ENCODE measurements at places on chromosomes 11 and 22.
A peak's percentile ranks its signal among the peaks of the same experiment; 100 is the strongest.

GRCh38 chr11:116231543-116231942, 541.2 kb downstream of the BUD13 start:
- no peak for DNase-seq

DNA sequence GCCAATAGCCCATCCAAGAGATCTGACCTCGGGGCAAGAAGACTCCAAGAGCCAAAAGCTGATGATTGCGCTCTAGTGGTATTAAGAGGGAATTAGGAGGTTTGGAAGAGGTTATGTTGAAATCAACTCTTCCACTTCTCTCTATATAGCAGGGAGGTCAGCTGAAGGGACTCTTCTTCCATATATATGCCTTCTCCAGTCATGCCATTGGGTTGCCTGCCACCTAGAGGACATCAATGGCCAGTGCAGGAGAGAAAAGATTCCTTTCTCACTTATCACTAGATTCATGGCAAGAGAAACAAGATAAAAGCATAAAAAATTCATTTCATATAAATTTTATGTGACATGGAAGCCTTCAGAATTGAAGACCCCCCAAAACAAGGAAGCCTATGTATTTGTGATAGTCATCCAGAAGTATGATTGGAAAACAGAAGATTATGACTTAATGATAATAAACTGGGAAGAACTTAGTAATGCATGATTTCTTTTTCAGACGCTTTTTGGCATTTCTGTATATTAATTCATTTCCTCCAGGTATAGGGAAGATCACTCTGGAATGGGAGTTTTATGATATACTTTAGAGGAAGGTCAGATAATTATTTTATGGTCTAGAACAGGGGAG, 435.1 kb upstream of the DDI1 start:
- peak; percentile 7 for DNase-seq

GRCh38 chr11:8720352-8720751, 37.8 kb downstream of the RPL27A start:
- DNase-seq, result no peak

DNA sequence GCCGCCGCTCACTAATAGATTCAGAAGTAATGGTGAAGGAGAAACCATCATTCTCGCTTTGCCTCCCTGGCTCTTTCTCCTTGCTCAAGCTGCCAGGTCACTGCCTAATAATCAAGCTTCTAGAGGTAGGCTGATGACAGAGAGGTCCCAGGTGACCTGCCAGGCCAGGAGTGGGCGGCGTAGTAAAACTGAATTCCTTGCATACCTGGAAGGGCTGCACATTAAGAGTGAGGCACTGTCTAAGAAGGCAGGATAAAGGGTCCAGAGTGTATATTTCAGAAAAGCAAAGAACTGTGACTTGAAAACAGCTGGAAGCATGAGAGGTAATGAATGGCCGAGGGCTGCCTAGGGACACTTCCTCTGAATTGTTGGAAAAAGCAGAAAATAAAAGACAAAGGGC, 4.1 kb downstream of the SYT13 start:
- DNase-seq, result no peak

- DNase-seq, result no peak
Observed at GRCh38 chr11:102313238-102313940, 3.9 kb upstream of the BIRC3 start.

- DNase-seq, result no peak
Observed at GRCh38 chr11:92838759-92839310, 130.6 kb upstream of the MTNR1B start.

GRCh38 chr11:86118253-86118652, 49.4 kb upstream of the PICALM start:
- no peak for DNase-seq

DNA sequence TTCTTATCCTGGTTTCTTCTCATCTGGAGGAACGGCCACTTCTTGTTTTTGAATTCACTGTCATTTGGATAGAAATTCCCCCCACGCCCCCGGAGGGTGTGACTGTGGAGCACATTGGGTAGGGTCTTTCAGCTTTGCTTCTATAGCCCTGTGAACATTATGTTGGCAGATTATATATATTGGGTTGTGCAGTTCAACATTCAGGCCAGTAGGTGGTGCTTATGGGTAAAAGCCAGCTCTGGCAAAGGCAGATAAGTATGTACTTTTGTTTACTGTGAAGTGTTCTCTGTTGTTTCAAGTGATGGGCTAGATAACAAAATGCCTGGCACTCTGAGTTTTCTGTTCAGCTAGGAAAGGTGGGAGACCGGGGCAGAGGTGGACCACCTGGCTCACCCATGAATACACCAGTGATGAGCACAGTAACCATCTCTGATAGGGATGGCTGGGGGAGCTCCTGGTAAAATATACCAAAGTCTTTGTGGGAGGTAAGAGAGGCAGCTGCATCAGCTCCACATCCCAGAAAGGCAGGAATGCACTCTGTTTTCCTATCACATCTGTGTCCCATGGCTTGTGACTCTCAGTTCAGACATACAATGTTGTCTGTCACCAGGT, 1348.2 kb upstream of the RAG2 start:
- DNase-seq, result no peak

DNA sequence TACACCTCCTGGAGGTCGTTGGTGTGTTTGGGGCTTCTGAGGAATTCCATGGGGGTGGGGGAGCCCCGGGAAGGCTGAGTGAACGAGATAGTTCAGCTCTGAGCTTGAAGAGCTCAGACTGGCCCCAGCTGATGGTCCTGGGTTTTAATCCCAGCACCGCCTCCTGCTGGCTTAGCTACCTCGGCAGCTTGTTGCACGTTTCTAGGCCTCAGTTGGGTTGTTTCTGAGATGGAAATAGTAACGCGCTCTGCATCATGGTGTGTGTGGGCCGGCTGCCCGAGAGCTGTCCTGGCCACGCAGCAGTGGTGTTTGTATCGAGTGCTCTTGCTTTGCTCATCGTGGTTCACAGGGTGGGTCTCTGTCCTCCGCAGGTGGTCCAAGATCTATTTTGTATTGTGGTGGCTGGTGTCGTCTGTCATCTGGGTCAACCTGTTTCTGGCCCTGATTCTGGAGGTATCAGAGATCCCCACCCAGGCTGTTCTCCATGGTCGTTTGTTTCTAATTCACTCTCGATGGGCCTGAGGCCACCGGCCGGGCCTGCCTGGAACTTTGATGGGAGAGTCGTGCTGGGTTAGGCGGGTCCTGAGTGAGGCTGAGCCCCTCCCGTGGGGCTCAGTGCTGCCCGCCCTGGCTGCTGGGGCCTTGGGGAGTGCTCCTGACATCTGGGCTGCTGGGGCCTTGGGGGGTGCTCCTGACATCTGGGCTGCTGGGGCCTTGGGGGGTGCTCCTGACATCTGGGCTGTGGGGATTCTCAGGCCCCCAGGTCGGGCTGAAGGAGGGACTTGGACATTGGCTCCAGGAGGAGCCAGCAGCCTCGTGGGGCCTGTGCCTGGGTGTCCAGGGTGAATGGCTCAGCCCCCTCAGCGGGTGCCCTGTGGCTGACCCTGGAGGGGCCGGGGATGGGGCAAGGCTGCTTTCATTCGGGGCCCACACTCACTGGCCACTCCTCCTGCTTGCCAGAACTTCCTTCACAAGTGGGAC, 37.7 kb downstream of the TPCN2 start:
- DNase-seq, result no peak

DNA sequence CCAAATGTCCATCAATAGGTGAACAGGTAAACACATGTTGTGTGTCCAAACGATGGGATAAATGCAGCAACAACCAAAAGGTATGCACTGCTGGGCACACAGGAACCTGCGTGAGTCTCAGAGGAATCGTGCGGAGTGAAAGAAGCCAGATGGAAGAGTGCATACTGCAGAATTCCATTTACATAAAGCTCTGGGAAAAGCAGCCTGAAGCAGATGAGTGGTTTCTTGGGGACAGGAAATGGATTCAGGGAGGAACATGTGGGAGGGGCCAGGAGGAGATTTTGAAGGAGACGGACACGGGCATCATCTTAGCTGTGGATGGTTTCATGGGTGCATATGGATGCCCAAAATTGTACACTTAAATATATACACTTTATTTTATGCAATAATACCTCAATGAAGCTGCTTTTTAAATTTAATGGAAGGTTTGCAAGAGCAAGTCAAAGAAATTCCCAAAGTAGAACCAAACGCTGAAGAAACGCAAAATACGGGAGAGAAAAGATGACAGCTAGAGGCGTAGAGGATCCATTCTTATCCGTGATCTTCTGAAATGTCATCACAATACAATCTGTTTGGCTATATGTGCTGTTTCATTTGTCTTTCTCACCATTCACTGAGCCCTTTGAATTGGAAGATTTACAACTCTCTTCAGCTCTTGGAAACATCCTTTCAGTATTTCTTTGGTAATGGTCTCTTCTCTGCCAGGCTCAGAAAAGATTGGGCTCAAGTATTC, 24.5 kb downstream of the ST14 start:
- no peak for DNase-seq

DNA sequence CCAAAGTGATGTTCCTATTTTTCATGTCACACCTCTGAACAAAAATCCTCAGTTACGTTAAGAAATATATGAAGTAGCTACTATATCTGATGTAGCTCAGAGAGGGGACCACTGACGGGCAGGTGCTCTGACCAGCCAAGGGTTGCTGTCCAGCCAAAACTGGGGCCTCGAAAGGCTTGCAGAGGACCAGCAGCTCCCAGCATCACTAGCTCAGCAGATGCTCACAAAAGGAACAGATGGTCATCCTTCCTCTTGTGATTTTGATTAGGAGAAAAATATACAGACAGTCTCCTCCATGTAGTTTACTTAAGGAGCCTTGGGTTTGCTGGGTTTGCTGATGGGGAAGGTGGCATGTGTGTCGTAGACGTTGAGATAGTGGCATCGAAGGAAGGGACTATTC, 374.6 kb upstream of the B3GAT1 start:
- no peak for DNase-seq

DNA sequence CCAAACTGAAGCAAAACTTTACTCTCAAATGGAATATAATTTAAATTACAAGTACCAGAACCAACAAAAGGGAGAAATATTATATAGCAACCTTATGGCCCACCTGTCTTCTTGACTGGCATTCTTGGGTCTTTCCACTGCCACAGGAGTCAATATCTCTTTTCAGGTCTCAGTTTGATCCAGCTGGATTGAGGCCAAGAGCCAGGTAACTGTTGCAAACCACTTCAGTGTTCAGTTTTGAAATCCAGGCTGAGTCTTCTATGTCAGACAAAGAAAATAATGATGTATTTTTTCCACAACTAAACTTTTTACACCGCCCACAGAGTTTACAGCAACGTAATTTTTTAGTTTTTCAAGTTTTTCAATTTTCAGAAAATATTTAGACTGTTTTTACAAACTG, 648 bp downstream of the DLG2 start:
- DNase-seq, result no peak

GRCh38 chr11:104319396-104319795, 155.4 kb upstream of the PDGFD start:
- no peak for DNase-seq

GRCh38 chr22:45638834-45639746, 32.5 kb upstream of the ATXN10 start:
- DNase-seq, result no peak

DNA sequence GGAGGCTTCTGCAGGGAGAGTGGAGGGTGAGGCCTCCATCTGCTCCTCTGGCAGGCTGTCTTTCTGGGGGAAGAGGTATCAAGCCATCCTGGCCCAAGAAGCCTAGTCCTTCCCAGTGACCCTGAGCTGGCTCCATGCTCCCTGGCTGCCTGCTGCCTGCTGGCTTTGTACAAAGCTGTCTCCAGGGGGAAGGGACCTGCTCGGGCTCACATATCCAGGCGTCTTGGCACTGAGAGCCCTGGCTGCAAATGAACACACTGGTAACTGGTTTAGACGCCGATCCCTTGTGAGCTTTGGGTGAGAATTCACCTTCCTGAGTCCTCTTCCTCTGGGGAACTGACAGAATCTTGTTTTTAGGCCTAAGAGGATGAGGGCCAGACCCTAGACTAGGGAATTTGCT, 210.3 kb upstream of the ZBED5 start:
- no peak for DNase-seq

GRCh38 chr22:20615021-20615420, 107.6 kb downstream of the MED15 start:
- no peak for DNase-seq

DNA sequence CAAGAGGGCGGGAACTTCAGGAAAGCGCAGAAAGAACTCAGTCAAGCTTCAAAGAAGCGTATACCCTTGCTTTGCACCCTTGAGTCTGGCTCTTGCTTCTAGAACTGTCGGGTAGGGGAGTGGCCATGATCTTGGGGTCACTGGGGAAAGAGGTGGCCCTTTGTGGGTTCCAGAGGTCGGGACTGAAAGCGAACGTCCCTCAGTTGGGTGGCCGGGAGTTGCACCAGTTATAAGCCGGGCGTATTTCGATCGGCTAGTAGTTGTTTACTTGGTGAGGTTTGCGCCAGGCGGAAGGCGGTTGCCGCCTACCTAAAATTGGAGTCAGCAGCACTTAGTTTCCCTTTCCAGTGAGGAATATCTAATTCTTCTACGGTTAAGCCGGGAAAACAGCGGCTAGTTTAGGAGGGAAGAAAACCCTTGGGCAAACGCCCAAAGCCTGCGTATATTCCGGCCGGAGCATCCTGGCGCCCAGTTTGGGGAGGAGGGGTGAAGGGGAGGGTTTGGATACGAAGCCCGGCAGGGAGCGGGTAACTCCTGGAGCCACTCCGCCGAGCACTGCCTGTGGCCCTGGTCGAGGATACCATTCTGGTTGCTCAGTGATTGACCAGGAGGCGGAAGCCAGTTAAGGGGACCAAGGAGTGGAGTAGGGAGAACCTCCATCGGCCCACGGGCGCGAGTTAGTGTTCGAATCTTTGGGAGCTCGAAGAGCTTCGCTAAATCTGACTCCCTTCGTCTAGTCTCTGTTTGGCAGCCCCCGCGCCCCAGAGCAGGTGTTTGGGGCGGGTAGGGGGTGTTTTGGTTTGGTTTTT, 807 bp upstream of the WT1 start:
- DNase-seq, result no peak

GRCh38 chr11:66713746-66714480, 15.1 kb downstream of the SPTBN2 start:
- DNase-seq, result no peak

DNA sequence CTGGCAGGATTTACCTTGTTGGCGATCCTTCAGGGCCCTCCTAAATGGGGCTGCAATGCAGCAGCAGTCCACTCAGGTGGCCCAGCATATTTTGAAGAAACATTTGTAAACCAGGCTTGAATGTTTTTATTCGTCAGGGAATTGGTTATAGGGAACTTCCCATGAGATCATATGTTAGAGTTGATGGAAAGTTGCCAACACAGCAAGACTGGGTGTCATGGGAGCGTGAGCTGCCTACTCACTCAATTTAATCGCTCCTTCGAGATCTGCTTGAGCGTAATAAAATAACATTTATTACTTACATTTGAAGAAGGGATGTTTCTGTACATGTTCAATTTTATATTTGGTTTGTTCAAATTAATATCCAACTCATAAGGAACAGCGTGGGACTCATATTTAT, 19.4 kb downstream of the OR2AT4 start:
- DNase-seq, result no peak

GRCh38 chr11:131824771-131825170, 454.4 kb downstream of the NTM start:
- DNase-seq, result no peak

DNA sequence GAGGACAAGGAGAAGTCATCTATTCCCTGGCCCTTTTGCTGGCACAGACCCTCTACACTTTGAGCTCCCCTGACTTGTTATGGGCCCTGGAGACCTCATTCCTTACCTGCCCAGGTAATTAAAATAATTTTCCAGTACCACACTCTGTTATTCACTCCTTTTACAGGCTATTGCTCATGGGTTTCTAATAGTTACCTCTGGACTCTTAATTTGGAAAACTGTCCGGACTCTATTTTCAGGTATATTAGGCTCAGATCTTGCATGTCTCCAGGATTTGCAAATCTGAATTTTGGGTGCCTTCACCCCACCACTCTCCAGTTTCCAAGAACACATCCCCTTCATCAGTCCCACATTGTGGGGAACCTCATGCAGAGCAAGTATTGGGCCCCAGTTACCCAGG, 186.8 kb upstream of the SESN3 start:
- no peak for DNase-seq

GRCh38 chr22:45202333-45203149, 38.2 kb downstream of the KIAA0930 start:
- DNase-seq, result no peak

Measured in stimulated activated CD4-positive, alpha-beta T cell treated with anti-CD3 and anti-CD28 coated beads, Interleukin-4, amount 100 ng/mL, for 48 hours (primary cell).